ENCODE measurements at places on chromosomes 3 and 15. TPM values are rescaled to one million over a fixed set of nuclear protein-coding genes. Genes with fewer than 3 reads are reported as not detected.

GRCh38 chr3:160224811-160225175 is 429 bp upstream of the C3orf80 start:
- DNase-seq, result no peak

GRCh38 chr3:40170395-40170794 is 139.1 kb upstream of the EIF1B start:
- DNase-seq, result no peak

DNA sequence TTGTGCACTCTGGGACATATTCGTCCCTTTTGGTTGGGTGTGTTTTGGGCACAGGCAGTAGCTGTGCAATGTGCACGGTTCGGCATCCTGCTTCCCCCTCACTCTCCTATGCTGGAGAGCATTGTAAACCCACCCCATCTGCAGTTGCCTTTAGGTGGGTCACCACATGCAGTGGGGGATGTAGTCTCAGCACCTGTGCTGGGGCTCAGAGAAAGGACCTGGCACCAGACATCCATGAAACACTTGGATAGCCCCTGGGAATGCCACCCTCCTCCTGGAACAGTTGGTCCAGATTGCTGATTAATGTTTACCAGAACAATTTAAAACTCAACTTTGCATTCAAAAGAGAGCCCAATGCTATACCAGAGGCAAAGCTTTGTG is 123.9 kb upstream of the MEF2A start:
- DNase-seq, result no peak

KPNA1 gene
- total RNA-seq, result 94.7 TPM

PCYT1A gene
- total RNA-seq, result 116 TPM

LTF gene
- 5.4 TPM for total RNA-seq

Data from cardiac septum (tissue), 1 donor.